ENCODE measurements at places on chromosomes 7 and 10.

GRCh38 chr7:68697796-68698280 is 900.4 kb upstream of the AUTS2 start:
- DNase-seq: no peak

DNA sequence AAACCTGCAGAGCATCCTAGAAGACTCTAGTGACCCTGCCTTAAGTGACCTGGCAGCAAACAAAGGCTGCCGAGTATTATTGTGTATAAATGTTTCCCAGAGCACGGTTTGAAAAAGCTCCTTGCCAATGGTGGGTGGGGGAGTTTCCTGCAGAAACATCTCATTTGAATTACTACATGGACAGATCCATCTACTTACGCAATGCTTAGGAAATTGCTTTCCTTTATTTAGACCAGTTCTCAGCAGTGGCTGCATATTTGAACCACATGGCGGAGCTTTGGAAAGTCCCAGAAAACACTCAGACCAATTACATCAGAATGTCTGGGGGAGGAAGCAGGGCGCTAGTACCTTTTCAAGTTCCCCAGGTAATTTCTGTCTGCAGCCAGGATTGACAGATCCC is 560.9 kb downstream of the SDK1 start:
- peak; percentile 6 for DNase-seq

DNA sequence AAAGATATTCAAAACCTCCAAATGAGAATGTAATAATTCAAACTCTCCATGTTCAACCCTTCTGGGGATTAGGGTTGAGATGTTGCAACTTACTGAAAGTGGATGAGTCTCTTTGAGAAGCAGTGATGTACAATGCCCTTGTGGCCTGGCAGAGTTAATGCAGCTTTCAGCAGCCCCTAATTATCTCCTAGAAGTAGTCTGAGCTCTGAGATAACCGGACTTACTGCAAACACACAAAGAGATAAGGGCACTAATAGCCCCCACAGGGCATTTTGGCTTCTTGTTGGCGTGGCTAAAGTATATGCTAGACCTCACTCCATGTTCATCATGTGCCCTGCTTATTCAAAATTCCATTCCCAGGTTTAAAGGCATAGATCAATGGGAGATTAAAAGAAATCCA is 404.7 kb downstream of the NEBL start:
- DNase-seq: no peak

DNA sequence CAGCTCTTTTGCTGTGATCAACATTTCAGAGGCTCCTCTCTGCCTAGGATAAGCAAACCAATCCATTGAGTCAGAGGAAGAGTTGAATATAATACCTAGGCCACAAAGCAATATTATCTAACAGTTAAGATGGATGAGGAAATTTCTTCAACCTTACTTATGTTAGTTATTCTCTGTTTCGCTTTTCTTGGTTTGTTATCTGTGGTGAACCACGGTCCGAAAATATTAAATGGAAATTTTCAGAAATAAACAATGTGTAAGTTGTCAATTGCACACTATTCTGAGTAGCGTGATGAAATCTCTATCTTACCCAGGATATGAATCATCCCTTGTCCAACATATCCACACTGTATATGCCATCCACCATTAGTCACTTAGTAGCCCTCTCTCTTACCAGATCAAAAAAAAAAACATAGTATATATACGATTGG is 1.5 kb upstream of the HTR7 start:
- DNase-seq: peak; percentile 94

DNA sequence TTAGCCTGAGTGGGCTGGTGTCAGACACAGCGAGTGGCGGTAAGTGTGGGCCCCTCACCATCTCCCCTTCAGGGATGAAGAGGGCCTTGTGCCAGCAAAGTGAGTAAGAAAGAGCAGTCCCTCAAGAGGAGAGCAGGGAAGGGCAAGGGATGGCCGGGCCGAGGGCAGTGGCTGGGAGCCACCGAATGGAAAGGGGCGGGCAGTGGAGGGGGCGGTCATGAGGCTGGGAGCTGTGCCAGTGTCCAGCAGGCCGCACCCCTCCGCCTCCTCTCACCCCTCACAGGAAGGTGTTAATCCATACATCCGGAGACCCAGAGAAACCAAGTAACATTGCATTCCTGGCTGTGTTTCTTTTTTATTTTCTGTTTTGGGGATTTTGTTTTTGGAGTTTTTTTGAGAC is 28.6 kb upstream of the RASGEF1A start:
- no peak for DNase-seq

GRCh38 chr7:102284399-102284798 is 2.3 kb upstream of the SH2B2 start:
- DNase-seq: no peak

DNA sequence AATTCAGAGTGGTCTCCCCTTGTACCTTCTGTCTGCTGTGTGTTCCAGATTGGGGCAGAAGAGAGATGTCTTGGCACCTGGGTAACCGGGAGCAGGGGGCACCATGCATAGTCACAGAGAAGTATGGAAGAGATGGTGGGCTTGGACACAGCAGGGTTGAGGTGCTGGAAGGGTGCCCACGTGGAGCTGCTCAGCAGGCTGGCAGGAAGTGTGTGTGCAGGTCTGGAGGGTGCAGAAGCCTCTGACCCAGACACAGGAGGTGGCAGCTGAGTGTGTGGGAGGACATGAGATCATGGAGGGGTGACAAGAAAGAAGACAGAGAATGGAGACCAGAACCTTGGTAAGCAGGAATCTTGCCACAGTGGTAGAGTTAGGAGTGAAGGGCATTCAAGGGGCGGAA is 42.3 kb upstream of the DUSP5 start:
- DNase-seq: no peak

GRCh38 chr10:92829042-92829785 is 19.1 kb upstream of the EXOC6 start:
- DNase-seq: no peak

GRCh38 chr7:32533276-32534029 is 38.2 kb downstream of the AVL9 start:
- no peak for DNase-seq

All from ELR (cell line).